H54 (cell line): ENCODE measurements at places on chromosomes 6 and 20.

GRCh38 chr6:31485055-31485454 lies 12.9 kb upstream of the MICB start:
- no peak for DNase-seq

- no peak for DNase-seq
Measured at GRCh38 chr20:60011512-60012507, 53.6 kb downstream of the CDH26 start.

DNA sequence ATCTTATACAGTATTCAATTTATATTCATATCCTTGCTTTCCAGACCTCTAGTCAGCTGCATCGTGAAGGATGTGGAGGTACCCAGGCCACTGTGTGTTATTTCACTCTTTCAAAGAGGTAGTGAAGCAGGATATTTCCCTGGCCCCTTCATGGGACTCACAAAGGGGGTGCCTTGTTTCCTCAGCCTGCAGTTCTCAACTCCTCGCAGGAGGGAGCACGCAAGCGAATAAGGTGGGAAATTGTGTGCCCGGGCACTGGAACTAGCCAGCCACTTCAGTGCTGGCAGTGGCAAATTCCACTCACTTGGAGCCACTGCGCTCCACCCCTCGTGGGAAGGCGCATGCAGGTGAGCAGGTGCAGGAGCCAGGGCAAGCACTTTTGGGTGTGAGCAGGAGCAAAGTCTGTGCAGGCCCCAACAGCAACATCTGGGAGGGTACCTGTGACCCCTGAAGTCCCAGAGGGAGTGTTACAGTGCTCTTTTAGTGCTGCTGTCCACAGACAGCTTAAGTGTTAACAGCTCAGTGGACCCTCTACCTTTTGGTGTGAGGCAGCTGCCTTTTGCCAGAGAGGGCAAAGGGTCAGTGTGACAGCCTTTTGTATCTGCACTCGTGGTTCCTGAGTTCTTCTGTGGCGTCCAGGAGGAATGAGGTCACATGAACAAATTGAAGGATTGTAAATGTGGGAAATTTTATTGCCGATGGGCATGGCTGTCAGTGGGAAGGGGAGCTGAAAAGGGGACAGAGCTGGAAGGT lies 49.4 kb upstream of the FAM135A start:
- DNase-seq, result no peak

- DNase-seq, result no peak
Measured at GRCh38 chr6:43283905-43284304, 14.2 kb upstream of the SLC22A7 start.

- DNase-seq, result peak; percentile 12
Measured at GRCh38 chr6:21263531-21264287, 329.8 kb upstream of the SOX4 start.

DNA sequence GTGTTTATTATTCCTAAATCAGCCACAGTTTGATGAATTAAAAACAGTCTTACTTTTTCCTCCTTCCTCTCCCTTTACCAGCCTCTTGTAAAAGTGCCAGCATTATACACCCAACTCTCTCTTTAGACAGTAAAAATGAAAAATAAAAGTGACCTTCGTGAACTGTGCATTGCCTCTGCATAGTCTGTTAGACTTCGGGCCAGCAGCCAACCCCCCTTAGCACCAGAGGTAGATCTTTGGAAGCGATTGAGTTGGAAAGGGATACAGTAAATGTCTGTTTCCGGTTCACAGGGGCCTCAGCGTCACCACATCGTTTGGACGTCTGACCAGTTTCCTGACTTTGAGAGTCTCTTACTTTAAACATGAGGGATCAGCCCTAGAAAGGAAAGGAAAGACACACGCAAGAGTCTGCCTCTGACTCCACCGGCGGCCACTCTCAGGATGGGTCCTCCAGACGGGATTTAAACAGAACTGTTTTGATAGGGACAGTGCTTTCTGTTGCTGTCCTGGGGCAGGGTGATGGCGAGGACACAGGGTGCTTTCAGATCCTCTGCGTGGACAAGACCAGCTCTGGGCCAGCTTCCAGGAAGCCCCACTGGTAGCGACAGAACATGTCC lies 206.6 kb upstream of the PREP start:
- no peak for DNase-seq

DNA sequence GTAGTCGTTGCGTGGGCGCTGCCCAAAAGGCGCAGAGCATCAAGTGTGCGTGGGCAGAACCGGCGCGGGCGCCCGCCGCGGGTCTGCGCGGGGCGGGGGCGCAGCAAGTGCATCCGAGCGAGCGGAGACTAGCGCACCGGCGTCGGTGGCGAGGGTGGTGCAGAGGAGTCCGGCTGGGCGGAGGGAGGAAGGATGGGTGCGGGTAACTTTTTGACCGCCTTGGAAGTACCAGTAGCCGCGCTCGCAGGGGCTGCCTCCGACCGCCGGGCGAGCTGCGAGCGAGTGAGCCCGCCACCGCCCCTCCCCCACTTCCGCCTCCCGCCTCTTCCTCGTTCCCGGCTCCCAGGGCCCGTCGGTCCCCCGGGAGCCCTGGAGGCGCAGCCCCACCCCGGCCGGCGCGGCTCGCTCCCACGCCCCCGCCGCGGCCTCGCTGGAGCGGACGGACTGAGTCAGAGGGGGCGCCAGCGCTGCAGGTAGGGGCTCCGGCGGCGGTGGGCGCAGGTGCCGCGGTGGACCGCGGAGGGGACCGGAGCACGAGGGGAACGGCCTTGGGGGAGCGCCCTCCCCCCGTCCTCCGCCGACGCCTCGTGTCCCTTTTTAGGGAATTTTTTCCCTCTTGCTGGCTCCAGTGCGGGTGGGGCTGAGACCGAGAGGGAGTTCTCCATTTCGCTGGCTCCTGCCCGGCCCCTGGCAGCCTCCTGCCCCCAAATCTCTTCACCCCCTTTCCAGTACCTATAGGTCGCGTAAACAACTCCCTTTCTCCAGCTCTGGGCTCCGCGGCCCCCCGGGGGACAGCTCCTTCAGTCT lies 1.6 kb upstream of the DBNDD2 start:
- no peak for DNase-seq
